ENCODE measurements at places on chromosomes 2 and 18.
A peak's percentile ranks its signal among the peaks of the same experiment; 100 is the strongest.

DNA sequence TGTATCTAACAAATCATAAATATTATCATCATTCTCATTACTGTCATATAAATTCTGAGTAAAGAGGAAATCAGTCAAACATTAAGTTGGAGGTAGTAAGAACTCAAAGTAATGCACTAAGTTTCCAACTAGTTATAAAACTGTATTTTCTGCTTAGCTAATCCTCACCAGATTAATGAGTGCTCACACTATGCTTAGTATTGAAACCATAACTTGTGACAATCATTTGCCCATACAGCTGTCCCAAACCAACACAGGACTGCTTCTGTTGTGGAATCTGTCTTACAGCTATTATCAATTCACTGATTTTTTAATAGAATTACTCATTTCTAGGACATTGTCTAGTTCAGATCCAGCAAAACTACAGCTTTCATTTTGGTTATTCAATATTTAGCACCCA is 41.5 kb upstream of the TANK start:
- DNase-seq = no peak

DNA sequence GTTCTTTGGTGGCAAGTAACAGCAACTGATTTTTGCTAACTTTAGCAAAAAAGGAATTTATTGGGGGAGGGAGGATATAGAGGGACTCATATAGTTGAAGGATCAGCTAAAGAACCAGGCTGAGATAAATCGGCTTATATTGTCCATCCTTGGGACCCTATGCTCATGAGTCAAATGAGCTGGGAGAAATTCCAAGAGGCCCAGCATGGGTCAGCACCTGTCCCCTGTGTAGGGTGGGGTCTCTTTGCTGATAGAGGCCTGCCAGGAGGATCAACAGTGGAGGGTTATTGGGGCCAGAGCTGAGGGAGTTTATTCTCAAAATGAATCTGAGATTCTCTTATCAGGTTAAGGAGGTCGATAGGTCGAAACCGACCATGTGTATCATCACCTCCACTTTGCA is 97.2 kb downstream of the VAPA start:
- no peak for DNase-seq

DNA sequence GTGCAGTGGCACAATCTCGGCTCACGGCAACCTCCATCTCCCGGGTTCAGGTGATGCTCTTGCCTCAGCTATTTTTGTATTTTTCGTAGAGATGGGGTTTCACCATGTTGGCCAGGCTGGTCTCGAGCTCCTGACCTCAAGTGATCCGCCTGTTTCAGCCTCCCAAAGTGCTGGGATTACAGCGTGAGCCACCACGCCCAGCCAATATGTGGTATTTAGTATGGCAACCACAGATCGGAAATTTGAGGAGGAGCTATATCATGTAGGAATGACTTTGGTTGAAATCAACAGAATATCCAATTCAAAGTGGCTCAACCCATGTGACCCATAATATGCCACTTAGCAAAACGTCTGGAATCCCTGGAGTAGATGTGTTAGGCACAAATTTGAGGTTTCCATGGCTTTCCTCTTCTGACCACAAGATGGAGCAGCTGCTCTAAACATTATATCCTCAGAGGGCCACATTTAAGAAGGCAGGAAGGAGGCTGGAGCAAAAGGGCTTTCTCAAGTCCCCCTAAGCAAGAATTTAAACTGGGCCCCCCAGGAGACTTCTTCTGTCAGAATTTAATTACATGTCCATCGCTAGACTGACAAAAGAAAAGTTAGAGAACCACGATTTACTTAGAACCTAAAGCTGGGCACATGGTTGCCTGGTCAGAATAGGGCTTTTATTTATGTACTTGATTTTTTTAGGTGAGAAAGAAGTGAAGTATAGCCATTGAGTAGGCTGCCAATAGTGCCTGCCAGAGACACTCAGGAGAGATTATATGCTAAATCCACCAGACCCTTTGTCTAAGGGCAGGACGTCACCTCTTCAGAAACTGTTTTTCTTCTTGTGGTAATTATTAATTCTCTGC is 49.6 kb upstream of the ITSN2 start:
- DNase-seq = peak; percentile 65

DNA sequence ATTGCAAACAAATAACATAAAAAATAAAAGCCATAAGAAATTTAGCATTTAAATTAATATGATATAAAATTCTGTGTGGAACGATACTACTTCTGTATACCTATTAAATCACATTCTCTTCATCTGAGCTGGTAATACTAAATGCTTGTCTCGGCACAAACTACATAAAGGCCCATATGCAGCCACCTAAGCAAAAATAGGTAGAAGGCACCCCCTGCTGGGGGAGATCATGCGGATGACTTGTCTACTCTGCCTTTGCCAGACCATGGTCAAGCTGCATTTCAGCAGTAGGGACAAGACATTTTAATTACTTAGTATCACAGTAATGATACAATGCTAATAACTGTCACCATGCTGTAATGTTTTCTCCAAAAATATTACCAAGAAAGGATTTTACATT is 108.0 kb downstream of the CDH19 start:
- DNase-seq = peak; percentile 29

DNA sequence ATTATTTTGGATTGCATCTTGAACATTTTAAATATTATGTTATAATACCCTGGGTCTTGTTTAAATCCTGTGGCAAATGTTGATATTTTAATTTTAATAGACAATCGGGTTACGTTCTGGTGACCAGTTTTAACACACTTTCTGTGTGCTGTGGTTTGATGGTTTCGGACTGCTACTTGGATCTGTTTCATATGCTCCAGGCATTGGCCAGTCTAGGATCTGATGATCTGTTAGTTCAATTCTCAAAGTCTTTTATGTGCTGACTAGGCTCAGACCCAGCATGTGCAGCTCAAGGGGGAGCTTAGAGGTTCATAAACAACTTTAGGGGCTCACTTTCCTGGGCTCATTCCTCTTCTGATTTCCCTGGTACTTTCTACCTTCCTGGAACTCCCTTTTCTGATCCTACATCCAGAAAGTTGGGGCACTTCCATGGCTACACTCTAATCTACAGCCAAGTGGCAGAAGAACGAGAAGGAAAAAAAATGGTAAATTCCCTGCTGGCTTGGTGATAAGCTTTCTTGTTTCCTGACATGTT is 5.0 kb upstream of the ZBTB14 start:
- DNase-seq = no peak

DNA sequence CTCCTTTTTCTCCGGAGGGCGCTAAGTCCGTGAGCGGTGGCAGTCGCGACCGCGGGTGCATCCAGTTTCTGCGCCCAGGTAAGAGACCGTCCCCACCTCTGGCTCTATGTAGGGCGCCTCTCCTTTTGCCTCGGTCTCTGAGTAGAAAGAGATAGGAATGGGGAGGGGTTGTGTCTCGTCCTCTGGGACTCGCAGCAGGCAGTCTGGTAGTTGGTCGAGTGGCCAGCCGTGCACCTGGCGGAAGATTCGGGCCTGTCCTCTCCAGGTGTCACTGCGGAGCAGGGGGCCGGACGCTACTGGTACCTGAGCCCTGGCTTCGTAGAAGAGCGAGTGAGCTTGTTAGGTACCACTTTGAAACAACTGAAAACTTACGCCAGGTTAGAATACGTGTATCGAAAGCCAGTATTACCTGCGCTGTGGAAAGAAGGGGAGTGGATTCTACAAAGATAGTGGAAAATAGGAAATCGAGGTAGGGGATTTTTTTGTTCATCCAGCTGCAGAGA is 403 bp downstream of the MAP2 start:
- DNase-seq = no peak

DNA sequence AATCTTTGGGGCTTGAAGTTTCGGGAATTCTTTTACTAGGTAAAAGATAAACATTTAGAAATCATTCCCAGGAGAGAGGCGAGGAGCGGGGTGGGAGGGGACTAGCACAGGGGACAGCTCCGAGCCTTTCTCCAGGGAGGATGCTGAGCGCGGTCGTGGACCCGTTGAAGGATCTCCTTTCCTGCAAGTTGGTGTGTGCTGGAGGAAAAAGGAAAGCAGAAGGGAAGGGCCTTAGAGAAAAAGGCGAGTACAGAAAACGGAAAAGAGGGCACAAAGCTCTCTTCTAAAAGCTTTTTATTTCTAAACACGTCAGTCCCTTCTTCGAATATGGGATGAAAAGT is 640 bp downstream of the SLC39A6 start:
- peak; percentile 26 for DNase-seq

GRCh38 chr2:178478130-178478438 is 316 bp downstream of the FKBP7 start:
- DNase-seq = peak; percentile 9

DNA sequence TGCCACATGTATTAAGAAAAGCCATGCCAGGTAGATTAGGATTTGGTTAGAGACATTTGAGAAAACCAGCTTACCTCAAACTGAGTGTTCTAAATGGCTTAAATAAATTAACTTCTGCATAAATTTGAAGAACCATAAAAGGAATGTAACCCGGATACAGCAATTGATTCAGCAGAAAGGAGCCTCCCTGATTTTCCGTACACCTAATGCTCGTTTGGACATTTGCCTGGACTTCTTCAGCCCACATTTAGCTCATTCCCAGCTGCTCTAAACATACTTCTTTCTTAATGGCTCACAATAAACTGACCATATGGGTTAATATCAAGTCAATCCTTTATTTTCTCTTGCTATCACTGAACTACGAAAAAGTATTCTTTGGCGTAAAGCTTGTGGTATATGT is 392.4 kb downstream of the ZNF516 start:
- DNase-seq = no peak

GRCh38 chr2:33484042-33484621 is 7.7 kb downstream of the RASGRP3 start:
- peak; percentile 37 for DNase-seq

GRCh38 chr2:71950256-71951082 is 197.2 kb downstream of the CYP26B1 start:
- no peak for DNase-seq

DNA sequence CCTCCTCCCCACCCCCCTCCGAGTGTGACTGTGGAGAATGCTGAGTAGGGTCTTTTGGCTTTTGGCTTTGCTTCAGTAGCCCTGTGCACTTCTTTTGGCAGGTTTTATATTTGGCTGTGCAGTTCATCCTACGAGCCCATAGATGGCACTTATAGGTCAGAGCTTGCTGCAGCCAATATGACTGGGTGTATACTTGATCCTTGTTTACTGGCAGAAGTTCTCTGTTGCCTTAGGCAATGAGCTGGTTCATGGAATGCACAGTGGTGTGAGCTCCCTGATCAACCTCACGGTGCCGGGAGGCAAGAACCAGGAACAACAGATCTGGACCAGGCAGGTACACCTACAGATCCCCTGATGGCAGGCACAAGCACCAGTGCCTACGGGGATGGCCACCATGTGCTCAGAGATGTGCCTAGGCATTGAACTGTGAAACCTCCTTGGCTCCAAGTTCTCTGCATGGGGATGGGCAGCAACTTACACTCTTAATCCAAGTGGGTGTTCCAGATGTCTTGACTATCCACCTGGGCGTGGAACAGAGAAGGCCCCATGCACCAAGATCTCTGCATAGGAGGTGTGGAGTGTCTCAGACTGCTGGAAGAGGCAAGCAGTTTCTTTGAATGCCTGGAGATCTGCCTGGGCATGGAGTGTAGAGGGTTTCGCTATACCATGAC is 190.4 kb downstream of the KIAA1328 start:
- DNase-seq = peak; percentile 6

DNA sequence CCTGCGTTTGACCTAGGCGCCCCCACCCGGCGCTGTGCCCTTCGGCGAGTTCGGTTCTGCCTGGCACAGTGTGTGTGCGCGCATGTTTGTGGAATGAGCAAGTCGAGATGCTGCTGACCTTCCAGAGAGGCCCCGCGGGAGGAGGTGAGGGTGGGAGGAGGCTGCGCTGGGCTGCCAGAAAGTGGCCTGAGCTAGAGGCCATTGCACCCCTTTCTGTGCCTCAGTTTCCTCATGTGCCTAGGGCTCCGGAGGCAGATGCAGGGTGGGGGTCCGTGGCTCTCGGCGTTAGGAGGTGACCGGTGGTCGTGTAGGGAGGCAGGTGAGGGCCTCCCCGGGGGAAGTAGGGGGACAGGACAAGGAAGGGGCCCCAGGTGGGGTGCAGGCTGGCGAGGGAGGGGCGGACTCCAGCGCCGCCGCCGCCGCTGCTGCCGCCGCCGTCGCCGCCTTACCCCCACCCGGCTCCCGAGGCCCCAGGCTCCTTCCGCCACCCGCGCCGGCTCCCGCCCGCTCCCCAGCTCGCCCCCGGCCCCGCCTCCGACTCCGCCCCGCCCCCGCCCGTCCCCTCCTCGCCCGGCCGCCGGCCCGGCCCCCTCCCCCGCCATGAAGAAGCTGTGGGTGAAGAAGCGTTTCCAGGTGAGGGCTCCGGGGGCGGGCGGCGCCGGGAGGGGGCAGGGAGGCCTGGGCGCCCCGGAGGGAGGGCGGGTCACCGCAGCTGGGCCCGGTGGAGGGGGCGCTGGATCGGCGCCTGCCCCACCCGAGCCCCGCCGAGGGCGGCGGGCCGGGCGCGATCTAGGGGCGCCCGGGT is 7.0 kb downstream of the SPEG start:
- peak; percentile 61 for DNase-seq

DNA sequence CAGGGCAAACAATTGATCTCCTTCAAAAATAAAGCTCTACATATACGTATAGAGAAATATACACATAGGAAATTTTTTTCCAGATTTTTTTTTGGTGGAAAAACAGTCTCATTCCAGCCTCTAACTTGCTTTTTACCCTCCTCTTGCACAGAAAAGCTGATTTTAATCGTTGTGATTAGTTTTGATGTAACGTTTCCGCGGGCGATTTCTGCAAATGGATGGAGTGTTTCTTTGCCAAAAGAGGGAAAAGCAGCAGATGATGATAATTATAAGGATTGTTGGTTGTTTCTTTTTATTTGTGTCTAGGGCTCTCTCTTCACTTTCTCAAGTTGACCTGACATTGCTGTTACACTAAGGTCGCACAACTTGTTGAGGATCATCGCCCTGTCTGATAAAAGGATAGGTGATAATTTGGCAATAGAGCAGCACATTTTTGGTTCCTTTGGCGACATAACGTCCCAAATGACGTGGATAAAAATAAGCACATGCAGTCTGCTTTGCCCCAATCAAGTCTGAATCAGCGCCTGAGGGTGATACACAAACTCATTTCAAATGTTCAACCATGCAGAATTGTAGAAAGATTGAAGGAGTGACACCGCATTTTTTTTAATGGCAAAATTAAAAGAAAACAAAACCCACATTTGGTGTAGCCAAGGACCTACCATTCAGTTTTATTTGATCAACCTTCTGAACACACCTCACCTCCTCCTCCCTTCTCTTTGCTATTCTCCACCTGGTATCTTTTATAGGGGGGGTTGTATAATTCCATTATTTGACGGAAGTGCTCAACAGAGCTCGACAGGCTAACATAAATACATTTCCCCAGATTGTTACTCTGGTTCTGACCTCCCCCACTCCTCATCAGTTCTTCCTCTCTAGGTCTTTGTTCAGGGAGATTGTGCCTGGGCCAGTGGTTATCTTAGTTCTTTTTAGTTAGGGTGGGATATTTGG is 109.6 kb upstream of the KCTD1 start:
- DNase-seq = no peak

DNA sequence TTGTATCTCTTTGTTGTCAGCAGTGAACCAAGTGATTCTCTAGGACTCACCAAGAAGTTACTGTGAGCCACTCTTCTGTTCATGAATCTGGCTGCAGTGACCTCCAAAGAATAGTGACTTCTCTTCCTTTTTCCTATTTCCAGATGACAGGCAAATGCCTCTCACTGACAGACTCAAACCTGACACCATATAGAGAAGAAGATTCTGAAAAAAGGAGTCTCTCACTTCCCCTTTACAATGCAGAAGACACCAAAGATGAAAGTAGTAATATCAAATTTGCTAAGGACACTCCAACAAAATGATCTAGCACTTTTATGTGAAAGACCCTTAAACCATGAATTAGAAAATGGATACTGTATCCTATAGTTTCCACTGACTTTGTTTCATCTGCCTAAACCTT is 44.4 kb upstream of the SETBP1 start:
- DNase-seq = no peak
